Naive thymus-derived CD8-positive, alpha-beta T cell (primary cell): ENCODE measurements at places on chromosomes 1 and 21.

- DNase-seq, result no peak
Measured at GRCh38 chr1:6035303-6035702, 10.4 kb upstream of the KCNAB2 start.

- DNase-seq, result no peak
Measured at GRCh38 chr21:45540601-45540970, 1.7 kb downstream of the SLC19A1 start.

GRCh38 chr1:226736001-226736907 lies 2.8 kb downstream of the ITPKB start:
- DNase-seq, result peak; percentile 49

DNA sequence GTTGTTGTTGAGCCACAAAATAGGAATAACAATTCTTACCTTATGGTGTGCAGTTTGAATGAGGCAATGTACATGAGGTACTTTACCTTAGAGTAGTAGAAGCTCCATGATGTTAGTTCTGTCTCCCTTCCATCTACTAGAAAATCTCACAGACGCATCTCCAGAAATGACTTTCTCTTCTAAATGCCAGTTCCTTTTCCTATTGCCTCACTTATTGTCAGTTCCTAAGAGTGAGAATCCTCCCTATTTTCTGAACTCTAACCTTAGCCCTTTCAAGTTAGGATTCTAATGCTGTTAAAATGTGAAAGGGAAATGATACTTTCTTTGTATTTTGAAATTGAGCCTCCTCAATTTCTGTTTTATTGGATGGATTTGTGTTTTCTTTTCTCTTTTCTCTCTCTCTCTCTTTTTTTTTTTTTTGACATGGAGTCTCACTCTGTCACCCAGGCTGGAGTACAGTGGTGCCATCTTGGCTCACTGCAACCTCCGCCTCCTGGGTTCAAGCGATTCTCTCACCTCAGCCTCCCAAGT lies 18.6 kb upstream of the MAPKAPK2 start:
- no peak for DNase-seq

DNA sequence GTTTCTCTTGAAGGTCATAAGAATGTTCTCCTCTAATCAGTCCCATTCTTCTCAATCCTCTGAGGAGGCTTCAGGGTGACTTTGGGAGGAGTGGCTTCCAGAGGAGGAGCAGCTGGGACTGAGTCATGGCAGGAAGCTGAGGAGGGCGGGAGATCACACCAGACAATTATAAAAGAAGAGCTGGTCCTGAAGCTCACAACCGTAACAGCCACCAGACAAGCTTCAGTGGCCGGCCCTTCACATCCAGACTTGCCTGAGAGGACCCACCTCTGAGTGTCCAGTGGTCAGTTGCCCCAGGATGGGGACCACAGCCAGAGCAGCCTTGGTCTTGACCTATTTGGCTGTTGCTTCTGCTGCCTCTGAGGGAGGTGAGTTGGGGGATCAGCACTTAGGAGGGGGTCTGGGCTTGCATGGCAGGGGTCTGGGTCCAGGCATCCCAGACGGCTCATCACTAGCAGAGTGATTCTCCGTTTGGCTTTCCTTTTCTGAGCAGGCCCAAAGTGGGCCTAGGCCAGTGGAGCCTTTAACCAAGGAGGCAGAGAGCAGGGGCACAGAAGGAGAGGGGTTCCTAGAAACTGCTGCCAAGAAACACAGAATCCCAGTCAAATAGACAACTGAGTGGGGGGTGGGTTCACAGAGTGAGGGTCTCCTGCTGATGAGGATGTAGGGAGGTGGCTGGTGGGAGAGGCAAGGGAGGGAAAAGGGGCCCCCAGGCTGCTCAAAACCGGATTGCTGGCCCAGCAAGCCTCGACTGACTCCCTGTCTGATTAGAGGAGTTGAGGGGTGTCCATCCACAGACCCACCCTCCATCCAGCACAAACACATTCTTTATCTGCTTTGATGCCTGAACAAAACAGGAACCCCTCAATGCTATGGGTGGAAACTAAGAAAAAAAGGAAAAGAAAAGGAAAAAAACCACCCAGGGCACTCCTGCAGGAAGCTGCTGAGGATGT lies at the start of gene ECM1:
TSS of gene ECM1 (plus strand) at position 198 of the 953 bp plus-strand sequence. CDS start at position 299, 101 bp downstream.
- DNase-seq, result no peak

DNA sequence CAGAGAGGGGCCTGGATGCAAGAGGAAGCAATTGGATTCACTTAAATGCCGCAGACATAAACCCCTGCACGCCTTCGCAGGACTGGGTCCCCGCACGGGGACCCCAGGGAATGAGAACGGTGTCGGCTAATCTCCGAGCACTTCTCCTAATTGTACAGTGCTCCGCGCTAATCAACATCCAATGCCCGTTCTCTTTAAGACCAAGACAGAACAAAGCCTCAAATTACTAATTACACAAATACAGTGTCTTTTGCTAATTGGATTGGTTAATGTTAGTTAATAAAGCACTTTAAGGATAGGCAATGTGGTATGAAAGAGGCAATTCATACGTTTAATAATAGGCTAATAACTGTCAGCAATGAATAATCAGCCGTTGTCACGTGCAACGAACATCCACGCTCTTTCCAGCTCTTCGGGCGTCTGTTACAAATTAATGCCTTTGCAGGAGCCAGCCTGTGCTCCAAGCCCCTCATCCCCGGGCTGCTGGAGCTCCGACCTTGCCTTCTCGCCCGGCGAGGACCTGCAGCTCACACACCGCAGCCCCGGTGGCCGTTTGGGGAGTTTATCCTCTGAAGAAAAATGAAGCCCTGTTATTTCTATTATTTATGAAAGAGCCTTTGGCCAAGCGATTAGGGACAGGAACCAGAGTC lies 157.8 kb downstream of the PRDM16 start:
- DNase-seq, result no peak

- no peak for DNase-seq
Measured at GRCh38 chr1:205577874-205578658, 53.7 kb downstream of the ELK4 start.

DNA sequence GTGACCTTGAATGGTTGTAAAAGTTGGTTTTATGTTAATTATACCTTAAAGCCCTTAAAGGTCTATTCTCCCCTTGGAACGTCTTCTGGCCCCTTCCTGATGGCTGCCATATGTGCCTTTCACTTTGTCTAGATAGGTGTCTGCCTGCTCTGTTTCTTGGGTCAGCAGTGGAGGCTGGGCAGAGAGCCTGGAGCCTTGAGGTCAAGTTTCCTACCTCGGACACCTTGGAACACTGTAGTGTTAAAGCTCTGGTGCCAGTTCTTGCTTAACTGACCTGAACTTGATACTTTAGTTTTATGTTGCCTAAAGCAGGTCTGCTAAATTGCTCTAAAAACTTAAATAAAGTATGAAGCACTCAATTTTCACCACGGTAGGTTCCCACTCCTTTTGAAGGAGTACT lies 86.5 kb downstream of the CDC14A start:
- no peak for DNase-seq

DNA sequence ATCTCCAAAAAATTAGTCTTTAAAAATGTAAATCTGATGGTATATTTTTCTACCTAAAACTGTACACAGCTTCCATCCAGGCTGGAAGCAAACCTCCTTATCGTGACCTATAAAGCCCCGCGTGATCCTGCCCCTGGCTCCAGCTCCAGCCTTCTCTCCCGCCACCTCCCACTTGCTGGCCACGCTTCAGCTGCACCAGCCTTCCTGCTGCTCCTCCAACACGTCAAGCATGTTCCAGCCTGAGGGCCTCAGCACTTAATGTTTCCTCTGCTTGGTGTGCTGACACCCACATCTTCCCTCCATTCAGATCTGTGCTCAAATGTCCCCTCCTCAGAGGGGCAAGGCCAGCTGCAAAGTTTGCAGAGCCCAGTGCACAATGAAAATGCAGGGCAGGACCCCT lies 123.5 kb upstream of the MAGI3 start:
- no peak for DNase-seq

DNA sequence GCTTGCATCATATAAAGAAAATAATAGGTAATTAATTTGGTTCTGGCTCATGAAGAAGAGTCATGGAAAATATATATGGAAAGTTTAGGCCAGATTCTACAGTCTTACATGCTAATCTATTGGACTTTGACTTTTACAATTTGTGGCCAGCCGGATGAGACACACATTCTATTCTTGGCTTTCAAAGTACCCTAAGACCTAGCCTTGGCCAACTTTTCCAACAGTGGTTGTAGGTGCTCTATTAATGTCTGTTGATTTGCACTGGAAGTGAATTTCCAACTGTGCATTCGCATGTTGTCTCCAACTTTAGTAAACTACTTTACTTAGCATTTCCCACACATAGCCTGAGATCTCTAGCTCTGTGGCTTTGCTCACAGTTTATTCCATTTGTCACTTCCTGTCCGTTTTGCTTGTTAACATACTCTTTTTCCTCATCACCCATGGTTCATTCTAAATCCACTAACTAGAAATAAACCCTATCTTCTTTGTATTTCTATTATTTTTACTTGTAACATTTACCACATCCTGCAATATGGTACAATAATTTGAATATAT lies 644.0 kb downstream of the PTPRC start:
- no peak for DNase-seq

DNA sequence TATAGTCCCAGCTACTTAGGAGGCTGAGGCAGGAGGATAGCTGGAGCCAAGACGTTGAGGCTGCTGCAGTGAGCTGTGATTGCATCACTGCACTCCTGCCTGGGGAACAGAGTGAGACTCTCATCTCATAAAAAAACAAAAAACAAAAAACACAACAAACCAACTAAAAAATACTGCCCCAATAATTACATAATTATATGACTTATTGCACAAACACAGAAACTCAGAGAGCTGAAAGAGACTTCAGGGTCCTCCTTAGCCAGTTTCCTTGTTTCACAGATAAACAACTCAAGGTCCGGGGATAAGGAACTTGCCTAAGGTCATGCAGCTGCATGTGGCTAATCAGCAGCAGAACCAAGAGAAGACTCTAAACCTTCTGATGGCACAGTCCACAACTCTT lies 11.9 kb downstream of the EXTL2 start:
- DNase-seq, result no peak

DNA sequence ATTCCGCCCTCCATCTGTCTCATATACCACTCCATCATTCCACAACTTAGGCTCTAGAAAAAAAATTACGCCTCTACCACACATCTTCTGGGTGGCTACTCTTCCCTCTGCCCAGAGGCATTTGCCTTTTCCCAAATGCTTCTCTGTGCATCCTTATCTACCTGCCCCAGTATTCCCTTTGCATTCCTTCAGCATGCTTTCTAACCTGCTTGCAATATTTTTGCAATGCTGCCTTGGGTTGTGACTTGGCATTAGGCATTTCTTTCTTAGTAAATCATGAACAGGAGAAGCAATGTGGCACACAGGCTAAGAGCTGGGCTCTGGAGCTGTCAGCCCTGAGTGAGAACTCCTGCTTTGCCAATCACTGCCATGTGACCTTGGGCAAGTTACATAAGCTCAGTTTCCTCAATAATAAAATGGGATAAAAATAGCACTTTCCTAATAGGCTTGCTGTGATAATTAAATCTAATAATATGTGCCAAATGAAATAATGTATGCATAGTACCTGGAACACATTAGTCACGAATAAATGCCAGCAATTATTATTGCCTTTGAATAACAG lies 276.0 kb downstream of the ASTN1 start:
- DNase-seq, result no peak

DNA sequence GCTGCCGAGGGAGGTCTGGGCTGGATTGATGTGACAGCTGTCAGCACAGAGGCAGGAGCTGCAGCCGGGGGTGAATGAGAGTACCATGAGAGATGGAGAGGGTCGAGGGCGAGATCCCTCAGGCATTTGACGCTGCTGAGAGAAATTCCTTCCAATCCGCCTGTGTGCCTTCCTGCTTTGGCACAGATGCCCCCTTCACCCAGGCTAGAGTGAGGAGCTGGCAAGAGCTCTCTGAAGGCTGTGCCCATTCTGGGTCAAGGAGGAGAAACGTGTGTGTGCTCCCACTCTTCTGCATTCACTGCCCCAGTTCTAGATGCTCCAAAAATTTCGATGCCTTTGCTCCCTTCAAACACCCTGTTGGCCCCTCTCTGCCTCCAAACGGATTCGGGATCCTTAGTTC lies 4.8 kb downstream of the ARTN start:
- DNase-seq, result no peak

DNA sequence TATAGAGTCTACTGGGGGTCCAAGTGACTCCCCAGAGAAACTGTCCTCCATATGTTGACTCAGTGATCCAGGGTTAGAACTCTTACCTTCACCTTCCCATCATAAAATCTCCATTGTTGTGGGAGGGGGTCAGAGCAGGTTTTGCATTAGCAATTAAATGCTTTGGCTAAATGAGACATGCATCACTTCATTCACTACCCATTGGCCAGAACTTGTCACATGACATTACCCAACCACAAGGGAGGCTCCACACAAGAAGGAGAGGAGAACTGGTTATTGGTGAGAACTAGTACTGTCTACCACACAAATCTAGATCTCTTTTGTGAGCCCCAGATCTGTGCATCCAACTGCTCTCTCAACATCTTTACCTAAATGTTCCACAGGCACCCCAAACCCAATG lies 4.2 kb upstream of the C1orf162 start:
- DNase-seq, result no peak

GRCh38 chr1:234369033-234369430 lies 4.2 kb upstream of the COA6 start:
- DNase-seq, result no peak

DNA sequence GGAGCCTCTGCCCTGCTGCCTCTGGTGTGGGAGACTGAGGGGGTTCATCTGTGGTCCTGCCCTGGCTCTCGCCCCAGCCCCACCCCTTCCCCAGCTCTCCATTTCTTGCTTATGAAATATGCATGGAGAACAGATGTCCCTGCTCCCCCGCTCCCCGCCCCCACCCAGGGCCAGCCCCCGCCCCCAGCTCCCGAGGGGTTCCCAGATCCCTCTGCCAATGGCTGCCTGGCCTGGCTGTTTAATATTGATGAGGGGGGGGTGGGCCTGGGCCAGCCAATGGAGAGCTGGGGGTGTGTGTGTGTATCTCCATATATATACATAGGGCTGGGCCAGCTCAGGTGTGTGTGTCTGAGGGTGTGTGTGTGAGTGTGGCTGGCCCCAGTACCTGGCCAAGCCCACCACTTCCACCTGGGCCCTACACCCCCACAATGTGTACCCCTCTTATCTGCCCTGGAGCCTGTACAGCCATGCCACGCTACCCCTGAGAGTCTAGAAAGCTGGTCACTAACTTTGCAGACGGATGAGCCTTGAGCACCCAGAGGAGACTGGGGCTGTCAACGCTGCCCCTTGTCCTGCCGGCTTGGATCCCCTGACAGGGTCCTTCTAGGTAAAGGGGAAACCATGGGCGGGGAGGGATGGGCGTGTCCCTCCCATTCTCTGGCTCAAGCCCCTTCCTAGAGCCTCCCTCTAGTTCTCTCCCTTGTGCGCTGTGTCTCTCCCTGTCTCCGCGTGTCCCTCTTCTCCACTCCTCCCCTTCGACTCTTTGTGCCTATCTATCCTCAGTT lies at the start of gene NHLH1:
TSS of gene NHLH1 (plus strand) at position 341 of the 785 bp plus-strand sequence. CDS start 3,661 bp downstream, outside the sequence.
- no peak for DNase-seq

GRCh38 chr21:16363100-16363499 lies 633.3 kb downstream of the USP25 start:
- DNase-seq, result no peak
